ENCODE measurements at places on chromosomes 16 and 17. TPM values are rescaled to one million over a fixed set of nuclear protein-coding genes. Genes with fewer than 3 reads are reported as not detected.

DNA sequence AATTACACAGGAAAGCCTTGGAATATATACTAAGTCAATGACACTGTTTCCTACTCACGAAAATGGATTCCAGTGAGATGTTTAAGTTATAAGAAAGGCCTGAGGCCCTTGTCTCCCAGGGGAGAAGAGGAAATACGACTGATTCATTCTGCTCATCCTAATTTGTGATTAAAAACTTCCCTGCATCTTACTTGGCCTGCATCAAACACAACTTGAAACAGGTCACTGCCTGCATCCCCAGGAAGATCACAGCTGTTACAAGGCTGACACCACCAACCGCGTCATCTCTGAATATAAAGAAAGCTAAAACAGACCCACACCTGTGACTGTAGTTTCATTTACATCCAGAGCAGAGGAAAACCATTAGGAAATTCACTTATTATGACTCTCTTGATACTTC, 121.9 kb downstream of the DNAH3 start:
- no peak for DNase-seq

- DNase-seq = peak; percentile 26
Observed at GRCh38 chr16:73572135-73572828, 524.4 kb upstream of the ZFHX3 start.

DNA sequence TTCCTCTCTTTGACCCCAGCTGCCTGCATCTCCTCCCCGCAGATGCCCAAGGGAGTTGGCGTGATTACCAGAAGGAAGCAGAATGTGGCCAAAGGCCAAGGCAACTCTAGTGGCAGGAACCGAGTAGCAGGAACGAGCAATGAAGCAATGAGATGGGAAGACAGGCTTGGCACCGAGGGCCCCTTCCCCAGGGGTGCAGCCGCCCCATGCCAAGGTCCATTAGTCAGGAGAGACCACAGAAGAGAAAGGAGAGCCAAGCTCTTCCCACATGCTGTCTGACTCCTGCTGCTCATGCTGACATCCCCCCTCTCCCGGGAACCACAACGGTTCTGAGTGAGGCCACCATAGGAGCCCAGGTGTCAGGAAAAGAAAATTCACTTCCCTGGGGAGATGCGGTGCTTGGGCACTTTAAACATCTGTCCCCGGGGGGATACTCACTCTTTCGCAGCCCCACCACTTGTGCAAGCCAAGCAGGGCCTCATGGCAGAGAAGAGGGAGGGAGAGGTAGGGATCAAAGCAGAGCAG, 67.4 kb downstream of the MYO18A start:
- no peak for DNase-seq

DNA sequence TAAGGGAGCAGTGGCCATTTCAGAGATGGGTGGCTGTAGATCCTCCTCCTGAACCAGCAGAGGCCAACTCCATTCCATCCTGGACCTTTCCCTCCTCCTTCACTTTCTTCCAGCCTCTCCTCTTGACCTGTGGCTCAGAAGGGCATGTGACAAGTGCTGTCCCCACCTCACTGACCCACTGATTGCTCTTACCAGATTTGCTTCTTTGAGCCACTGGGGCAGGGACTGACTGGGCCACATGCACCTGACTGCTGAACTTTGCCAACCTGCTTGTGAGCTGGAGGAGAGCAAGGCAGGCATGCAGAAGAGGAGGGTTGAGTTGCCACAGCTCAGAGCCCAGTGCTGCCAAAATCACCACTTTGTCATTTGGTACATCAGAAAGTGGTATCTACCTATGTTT, 68.3 kb downstream of the MSI2 start:
- DNase-seq = no peak

MEOX1 gene
- polyA plus RNA-seq = 10.8 TPM
